Globus pallidus (tissue), 1 donor: ENCODE measurements at places on chromosomes 12 and 14.

DNA sequence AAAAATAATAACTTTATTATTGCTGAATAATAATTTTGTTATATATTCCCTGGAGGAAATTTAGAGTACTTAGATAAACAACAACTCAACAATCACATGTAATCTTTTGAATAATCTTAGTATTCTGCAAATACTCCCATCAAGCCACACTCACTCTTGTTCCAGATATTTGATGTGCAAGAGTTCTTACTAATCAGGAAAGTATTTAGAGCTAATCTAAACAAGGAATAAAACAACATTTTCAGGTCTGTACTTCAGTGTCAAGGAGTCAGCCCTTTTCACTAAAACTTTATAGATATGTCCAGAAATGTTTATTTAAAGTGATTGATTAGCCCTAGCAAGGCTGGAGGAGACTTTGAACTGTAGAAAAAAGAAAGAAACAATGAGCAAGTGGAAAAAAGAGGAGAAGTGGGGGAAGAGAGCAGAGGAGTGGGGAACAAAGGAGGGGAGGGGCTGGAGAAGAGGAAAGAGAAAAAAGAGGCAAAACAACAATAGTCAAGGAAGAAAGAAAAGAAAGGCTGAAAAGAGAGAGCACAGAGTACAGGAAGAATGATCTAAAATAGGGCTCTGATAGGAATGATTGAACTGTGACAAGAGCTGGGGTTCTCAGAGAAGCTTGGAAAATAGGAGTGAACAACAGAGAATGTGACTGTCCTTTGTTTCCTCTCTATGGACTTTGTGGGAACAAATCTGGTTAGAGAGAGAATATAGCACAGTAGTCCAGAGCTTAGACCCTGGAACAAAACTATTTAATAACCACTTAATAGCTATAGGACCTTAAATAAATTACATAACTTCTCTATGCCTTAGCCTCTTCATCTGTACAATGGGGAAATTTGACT is 238.7 kb downstream of the AKAP6 start:
- peak; percentile 65 for DNase-seq

- DNase-seq: no peak
Measured at GRCh38 chr12:77615332-77615731, 215.4 kb upstream of the NAV3 start.

DNA sequence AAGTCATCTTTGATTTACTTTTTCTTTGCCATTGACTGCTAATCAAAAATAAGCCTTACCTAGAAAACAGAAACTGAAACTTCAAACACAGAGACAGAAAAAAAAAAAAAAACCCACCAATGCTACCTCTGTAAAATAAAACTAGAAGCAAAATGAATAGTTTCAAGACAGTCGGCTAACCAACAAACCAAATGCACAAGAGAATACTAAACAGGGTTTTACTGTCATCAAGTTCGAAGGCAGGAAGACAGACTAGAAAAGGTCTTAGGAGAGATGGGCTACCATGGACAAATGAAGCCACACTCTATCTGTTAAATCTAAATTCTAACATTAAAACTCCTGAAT is 59.5 kb downstream of the SEL1L start:
- no peak for DNase-seq

DNA sequence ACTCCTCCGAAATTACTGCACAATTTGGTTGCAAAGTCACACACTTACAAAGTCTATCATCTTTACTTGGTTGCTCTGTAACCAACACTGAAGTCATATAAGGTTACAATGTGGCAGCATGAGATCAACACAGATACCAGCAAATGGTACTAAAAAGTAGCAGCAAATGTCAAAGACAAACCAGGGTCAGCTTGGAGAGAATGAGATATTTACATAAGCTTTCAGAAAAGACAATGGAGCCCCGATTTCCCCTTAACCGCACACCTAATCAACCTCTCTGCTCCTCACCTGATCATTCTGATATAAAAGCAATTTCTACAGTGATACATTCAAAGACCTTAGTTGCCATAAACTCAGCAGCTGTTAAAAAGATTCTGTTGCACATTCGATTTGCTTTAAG is 76.4 kb upstream of the FOXN3 start:
- no peak for DNase-seq

- DNase-seq: no peak
Measured at GRCh38 chr12:47234576-47235141, 154.9 kb upstream of the AMIGO2 start.

GRCh38 chr14:90970167-90970600 is 90.3 kb downstream of the RPS6KA5 start:
- no peak for DNase-seq

GRCh38 chr12:80837342-80837978 is 100.3 kb downstream of the LIN7A start:
- peak; percentile 33 for DNase-seq

- DNase-seq: peak; percentile 83
Measured at GRCh38 chr12:118190266-118190665, 54.3 kb downstream of the PEBP1 start.

DNA sequence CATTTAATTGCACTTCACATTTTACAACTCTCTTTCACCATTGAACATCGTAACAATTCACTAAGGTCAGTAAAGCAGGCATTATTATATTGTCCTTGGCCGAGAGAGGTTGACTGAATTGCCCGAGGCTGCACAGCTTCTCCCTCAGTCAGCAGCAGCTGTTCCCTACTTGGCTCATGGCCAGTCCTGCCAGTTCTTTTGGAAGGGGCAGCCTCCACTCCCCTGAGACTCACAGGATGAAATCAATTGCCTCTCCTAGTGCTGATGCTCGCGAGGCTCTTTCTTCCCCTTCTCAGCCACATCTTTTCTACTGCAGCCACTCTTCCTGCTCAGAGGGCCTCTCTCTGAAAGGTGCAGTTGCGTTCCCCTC is 79.9 kb upstream of the KCNA1 start:
- no peak for DNase-seq

DNA sequence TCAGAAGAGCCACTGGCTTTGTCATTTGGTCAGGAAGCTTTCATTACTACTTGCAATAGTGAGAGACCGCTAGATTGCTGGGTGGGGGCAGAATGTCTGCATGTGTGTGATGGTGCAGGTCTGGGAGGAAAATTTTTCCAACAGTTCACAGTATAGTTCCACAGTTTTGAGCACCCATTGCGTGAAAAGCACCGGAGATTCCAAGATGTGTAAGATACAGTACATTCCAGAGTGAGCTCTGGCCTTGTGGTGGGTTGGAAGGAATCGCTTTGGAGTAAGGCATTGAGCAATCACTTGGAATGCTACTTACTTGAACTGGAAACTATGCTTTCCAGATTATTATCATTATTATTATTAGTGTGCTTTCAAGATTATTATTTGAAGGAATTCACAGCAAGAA is 47.6 kb upstream of the FRMD6 start:
- DNase-seq: no peak

DNA sequence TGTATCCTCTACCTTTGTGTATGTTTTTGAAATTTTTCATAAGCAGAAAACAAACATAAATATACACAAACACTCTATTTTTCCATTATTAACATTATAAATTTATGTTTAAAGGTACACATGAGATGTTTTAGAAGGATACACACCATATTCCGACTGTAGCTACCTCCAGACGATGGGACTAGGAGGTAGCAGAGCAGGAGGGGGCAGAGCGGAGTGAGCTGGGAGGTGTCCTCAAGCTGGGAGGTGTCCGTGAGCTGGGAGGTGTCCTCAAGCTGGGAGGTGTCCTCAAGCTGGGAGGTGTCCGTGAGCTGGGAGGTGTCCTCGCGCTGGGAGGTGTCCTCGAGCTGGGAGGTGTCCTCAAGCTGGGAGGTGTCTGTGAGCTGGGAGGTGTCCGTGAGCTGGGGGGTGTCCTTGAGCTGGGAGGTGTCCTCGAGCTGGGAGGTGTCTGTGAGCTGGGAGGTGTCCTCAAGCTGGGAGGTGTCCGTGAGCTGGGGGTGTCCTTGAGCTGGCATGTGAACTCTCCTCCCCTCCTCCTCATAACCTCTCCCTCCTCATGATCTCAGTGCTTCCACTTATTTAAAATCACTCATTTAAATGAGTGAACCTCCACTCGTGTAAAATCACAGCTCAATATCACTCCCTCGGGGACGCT is 346.9 kb upstream of the SFSWAP start:
- no peak for DNase-seq

- DNase-seq: no peak
Measured at GRCh38 chr12:33519566-33519965, 79.9 kb upstream of the SYT10 start.

DNA sequence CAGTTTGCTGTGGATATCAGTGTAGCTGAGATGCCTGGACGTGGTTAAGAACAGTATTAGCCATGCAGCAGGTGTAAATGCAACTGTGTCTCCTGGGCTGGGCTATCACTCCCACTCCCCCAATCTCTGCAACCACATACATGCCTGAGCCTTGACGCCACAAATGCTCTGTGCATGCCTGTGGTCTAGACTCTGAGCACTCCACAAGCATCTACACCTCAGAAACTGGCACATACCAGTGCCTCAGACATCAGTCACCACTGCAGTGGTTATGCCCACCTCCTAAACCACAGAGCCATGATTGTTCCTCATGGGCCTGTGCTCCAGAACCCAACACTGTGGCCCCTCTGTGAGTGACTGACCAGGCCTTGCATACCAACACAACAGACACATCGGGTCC is 226.8 kb upstream of the ALG10 start:
- DNase-seq: no peak

DNA sequence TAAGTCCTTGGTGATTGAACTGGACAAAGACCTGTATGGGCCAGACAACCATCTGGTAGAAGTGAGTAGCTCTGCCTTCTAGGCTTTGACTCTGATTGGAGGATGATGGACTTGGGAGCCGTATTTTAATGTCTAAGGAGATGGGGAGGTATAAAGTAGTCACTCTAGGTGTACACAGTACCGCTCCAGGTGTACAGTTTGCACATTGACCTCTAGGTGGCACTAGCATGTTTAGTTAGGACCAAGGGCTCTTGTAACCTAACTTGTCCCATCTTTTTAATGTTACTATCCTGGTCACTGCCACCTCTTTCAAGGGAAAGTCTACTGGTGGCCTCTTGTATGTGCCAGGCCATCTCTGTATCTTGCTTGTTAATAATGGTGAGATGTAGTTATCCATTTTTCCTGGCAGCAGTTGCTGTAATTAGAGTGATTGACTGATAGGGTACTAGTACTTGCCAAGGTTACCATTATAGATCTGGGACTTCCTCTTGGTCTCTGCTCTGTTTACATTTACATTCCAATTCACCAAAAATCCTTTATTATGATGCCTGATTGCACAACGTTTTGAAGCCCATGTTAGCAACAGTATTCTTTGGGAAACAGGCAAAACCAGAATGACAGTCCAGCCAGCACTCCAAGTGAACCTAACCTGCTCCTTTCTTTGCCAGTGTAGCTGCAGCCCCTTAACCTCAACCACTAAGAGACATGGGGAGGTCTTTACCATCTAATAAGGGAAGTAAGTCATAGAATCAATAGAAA is 3.6 kb downstream of the SMARCD1 start:
- no peak for DNase-seq

- DNase-seq: no peak
Measured at GRCh38 chr12:93318720-93319522, 58.8 kb upstream of the NUDT4 start.

DNA sequence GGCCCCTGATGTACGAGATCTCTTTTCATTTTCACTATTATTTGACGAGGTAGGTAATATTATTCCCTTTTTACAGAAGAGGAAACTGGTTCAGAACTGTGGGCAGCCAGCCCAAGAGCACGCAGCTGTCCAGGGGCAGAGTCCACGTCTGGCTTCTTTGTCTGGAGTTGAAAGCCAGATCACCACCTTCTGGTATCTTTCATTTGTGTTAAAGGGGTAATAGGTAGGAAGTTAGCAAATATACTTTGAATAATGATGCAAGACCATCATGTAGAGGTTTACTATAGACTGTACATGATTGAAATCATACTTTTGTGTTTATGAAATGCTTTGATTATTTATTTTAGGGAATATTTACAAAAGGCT is 144.1 kb upstream of the AMIGO2 start:
- peak; percentile 8 for DNase-seq

DNA sequence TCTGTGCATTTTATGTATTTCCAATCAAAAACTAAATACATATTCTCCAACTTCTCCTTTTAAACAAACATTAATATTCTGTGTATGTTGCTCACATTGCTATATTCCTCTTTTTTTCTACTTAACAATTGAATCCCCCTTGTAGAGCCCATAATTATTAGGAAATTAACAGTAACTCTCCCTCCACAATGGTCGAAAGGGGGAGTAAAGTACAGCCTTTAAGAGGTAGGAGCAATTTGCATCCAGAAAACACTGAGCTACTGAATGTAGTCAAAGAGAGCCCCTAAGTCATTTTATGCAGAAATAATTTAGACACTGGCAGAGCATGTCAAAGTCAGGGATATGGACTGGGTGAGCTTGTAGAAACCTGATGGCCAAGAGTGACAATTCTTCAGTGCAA is 57.2 kb upstream of the SCN8A start:
- DNase-seq: no peak

- no peak for DNase-seq
Measured at GRCh38 chr12:54579258-54579657, 9.2 kb downstream of the PPP1R1A start.

- DNase-seq: no peak
Measured at GRCh38 chr12:6285532-6286306, 24.8 kb upstream of the PLEKHG6 start.

DNA sequence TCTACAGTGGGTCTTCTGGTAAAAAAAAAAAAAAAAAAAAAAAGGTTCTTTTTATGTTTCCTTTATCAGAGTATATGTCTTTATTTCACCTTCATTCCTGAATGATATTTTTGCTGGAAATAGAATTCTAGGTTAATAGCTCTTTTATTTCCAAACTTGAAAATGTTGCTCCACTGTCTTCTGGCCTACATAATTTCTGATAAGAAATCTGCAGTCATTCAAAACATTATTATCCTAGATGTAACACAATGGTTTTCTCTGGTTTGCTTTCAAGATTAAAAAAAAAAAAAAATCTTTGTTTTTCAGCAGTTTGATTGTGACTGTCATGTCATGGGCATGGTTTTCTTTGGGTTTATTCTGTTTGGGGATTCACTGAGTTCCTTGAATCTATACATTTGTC is 19.5 kb downstream of the DCP1B start:
- no peak for DNase-seq

DNA sequence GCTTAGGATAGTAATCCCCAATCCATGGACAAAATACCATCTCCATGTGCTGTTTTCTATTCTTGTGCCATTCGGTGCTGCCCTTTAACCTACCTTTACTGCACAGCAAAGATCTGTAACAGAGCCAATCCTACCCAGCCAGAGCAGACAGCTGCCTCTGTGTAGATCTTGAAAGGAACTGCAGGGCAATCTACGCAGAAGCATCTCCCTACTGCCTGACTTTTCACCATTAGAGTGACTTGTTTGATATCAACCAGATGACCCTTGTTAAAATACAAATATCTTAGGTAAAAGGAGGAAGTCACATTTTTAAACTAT is 33.9 kb upstream of the PPM1A start:
- no peak for DNase-seq

- peak; percentile 35 for DNase-seq
Measured at GRCh38 chr14:63174760-63175191, 29.5 kb upstream of the RHOJ start.
